ENCODE measurements at places on chromosomes 16 and 17.
A peak's percentile ranks its signal among the peaks of the same experiment; 100 is the strongest.

DNA sequence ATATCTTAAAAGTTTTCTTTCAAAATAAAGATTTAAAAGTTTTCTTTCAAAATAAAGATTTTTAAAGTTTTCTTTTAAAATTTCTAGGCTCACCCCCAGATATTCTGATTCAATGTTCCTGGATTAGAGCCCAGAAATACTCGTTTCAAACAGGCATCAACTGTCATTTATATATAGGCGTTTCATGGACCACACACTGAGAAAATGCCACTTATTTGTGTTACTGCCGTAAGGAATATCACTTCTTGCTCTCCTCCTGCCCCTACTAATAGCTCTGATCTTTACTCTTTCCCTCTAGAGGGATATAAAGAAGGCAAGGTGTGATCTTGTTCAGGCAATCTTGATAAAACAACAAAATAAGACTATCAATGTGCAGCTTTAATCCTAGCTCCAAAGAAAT lies 1324.1 kb downstream of the CDH8 start:
- no peak for DNase-seq

GRCh38 chr16:66144641-66145040 lies 221.8 kb upstream of the CDH5 start:
- no peak for DNase-seq

GRCh38 chr17:61285526-61286320 lies 113.9 kb upstream of the TBX2 start:
- DNase-seq, result no peak

DNA sequence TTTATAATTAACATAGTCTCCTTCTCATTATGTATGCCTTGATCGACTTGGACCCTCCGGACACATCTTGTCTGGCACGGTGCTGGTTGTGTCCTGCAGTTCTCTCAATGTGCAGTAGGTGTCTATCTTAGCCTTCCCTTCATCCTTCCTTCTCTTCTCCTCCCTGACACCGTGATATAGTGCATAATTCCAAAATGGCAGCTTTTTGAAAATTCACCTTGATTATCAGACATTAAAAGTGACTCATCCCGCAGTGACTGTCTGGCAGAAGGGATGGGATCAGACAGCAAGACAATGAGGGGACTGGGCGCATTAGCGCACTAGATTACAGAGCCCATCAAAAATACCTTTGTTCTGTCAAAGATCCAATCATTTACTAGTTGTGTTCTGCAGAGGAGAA lies 70.0 kb upstream of the PMFBP1 start:
- peak; percentile 29 for DNase-seq

GRCh38 chr16:1863681-1864460 lies 8.1 kb downstream of the MEIOB start:
- DNase-seq, result no peak

GRCh38 chr17:32016231-32016630 lies 9.0 kb downstream of the LRRC37B start:
- no peak for DNase-seq

- no peak for DNase-seq
These were observed 36.0 kb downstream of the SOCS3 start for GRCh38 chr17:78323826-78324390.

GRCh38 chr17:16443511-16444257 lies 28.3 kb downstream of the TRPV2 start:
- no peak for DNase-seq

DNA sequence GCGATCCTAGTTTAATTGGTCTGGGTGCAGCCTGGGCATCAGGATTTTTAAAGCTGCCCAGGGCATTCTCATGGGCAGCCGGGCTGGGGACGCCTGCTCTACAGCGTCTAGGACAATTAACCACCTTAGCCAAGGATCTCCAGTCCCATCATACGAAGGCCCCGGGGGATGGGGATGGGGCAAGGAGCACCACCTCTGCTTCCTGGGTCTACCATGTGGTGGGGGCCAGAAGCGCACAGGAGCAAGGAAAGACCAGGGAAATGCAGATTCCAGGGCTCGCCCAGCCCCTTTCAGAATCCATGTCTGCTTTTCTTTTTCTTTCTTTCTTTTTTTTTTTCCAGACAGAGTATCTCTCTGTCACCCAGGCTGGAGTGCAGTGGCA lies 29.3 kb downstream of the TBC1D16 start:
- DNase-seq, result no peak
